ENCODE measurements at places on chromosomes 3 and 15.

DNA sequence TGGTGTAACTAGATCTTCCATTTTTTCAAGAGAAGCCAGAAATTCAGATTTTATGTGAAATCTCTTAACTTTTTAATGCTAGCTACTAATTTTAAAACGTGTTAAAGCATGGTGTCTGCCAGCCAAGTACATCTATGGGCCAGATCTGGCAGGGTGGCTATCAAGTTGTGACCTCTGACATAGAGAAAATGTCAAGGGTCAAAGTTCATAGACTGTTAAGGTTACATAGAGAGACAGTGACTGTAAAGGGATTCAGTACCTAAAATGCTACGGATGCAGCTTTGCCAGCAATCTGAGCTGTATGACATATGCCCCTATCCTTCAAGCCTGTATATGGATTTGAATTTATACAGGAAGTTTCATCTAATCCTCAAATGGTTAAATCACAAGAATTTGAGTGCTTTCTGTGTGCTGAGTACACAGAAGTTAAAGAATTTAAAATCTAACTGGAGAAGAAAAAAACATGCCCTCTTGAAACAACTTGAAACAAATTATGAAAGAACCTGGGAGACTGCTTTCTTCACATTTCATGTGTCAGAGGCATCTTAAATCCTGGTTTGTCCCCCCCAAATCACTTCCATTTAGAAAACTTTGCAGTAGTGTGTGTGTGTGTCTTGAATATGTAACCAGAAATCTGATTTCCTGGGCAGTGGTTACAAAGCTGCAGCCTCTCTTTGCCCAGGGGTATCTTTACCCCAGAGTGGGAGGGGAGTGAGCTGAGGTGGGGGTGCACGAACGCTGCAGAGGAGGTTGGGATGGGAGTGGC lies 895 bp upstream of the ARHGAP31 start:
- no peak for DNase-seq

DNA sequence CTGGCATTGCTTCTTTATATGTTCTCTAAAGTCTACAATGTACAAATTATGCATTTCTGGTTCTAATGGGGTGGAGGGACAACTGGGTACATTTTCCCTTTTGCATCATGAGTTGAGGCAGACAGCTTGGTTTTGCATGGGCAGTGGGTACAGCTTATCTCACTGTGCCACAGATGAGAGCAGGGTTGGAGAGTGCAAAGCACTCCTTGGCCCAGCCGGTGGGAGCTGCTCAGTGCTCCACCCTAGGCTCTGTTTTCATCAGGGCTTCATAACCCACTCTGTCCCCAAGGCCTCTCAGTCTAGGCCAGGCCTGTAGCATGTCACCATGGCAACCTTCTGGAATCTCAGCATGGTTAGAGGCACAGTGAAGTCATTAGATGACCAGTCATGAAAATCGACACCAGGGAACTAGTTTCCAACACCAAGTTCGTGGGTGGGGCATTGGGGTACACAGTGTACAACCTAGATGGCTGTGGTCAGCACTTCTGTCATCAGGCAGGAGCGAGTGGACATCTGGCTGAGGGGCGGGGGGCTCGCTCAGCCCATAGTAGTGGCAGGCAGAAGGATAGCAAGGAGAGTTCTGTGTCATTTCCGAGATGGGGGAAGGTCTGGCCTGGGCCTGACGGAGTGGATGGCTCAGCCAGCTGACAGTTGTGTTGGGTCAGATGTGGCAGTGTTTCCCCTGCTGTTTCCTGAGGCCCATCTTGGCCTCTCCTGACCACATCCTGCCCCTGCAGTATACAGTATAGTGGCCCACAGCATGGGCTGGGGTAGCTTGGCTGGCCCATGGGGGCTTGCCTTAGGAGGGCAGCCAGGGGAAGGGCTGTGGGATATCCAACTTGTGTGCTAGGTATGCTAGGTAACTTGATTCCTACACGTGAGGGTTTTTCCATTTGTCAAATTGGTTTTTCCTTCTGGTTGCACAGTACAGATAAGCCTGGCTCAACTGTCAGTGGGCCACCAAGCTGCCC lies 75.7 kb upstream of the PRR23C start:
- DNase-seq = peak; percentile 79

- DNase-seq = no peak
These were observed 3.2 kb upstream of the PPP4R2 start for GRCh38 chr3:72993391-72993790.

DNA sequence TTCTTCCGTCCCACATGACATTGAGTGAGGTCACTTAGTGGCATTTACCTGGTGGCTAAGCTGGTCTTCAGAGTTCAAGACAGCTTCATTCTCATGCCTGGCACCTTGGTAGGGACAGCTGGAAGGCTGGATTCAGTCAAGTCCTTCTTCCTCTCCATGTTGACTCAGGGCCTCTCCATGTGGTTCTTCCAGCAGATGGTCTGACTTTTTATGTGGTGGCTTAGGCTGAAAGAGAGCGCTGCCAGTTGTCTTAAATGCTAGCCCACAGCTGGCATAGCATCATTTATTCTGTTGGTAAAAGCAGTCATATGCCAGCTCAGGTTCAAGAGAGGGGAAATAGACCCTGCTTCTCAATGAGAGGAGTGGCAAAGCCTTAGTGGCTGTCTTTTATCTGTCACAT lies 53.0 kb upstream of the CTDSPL start:
- no peak for DNase-seq

DNA sequence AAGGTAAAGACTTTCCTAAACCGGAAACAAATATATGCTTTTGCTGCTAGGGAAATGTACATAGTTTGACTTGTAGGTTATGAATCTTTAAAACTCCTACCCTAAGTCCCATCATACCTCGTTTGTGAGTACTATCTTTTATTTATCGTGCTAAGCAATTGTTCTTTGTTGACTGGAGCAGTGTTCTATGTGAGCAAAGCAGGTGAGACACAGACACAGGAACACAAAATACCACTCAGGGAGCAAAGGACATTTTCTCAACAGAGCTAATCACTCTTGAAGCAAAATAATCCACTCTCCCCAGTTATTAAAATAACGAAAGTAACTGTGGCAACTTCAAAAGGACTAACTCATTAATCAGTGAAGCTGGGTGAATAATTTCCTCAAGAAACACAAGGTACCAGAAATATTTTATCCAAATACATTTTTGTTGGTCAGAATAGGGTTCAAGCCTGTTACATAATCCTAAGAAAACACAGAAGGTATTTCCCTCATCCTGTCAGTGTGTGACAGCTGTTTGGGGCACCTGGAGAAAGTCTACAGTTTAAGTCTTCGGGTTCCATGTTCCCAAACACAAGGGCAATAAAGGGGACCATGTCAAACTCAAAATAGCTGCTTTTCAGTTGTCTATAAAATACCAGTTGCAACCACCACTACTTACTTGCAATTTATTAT lies 407.7 kb downstream of the FOXP1 start:
- DNase-seq = no peak

DNA sequence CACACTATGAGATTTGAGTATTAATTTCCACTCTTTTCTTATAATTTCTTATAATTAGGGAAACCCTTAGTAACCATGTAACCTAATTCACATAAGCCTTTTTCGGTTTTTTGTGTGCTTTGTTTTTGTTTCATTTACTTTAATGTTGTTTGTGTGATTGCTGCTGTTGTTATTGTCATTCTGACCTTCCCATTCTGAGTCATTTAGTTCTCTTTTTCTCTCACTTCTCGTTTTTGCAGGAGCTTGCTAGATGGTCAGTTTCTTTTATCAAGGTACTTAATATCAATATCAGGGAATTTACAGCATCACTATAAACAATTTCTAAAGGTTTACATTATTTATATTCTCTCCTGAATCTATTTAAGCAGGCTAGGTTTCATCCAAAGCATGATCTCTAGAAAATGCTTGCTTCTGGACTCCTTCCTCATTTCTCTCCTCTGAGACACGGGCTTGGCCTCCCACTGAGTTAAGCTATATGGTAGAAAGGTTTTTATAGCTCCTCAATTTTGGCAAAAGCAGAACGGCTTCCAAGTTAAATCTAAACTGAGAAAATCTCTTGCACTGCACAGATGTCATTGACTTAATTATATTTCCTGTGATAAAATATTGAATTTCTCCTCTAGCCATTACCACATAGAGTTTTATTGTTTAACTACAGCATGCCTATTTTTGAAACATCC lies 534.2 kb downstream of the NSUN3 start:
- DNase-seq = no peak

- peak; percentile 42 for DNase-seq
These were observed 65.9 kb upstream of the ACTC1 start for GRCh38 chr15:34861214-34861613.

- DNase-seq = peak; percentile 87
These were observed 1.8 kb upstream of the ZBTB38 start for GRCh38 chr3:141366285-141367037.

DNA sequence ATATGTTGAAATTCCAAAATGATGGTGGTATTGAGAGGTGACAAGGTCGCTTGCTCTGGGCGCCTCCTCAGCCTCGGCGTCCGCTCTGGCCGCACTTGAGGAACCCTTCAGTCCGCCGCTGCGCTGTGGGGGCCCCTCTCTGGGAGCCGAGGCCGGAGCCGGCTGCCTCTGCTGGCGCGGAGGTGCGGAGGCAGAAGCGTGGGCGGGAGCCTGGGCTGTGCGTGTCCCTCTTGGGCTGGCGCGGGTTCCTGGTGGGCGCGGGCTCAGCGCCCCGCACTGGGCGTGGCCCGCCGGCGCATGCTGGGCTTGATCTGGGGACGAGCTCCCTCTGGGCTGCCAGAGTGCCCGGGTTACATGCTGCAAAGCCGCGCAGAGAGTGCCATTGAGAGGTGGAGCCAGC lies 39.8 kb upstream of the TMC3 start:
- DNase-seq = no peak

DNA sequence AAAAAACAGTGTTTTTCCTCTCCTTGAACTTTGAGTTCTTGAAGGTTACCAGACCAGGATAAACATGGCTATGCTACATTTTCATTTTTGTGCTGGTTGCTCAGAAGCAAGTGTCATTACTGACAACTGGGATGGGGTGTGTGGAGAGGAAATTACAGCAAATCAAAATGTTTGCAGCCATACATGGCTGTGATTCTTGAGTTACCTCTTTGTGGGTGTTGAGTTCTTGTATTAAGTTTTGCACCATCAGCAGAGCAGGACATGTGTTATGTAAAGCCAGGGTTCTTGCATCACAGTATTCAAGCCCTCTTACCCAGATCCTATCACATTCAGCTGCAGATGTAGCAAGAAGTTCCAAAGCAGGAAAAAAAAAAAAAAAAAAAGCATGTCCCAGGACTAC lies 53.9 kb upstream of the ATOSA start:
- peak; percentile 62 for DNase-seq

DNA sequence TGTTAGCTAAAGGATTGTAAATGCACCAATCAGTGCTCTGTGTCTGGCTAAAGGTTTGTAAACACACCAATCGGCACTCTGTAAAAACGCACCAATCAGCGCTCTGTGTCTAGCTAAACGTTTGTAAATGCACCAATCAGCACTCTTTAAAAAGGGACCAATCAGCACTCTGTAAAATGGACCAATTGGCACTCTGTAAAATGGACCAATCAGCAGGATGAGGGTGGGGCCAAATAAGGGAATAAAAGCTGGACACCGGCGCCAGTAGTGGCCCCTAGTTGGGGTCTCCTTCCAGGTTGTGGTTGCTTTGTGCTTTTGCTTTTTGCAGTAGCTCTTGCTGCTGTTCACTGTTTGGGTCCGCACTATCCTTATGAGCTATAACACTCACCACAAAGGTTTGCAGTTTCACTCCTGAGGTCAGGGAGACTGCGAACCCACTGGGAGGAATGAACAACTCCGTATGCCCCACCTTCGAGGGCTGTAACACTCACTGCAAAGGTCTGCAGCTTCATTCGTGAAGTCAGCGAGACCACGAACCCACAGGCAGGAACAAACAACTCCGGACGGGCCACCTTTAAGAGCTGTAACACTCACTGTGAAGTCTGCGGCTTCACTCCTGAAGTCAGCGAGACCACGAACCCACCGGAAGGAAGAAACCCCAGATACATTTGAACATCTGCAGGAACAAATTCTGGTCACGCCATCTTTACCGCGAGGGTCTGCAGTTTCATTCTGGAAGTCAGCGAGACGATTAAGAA lies 1.1 kb upstream of the SUCLG2 start:
- DNase-seq = peak; percentile 83

- no peak for DNase-seq
These were observed 48.4 kb upstream of the TUSC7 start for GRCh38 chr3:116661196-116661595.

DNA sequence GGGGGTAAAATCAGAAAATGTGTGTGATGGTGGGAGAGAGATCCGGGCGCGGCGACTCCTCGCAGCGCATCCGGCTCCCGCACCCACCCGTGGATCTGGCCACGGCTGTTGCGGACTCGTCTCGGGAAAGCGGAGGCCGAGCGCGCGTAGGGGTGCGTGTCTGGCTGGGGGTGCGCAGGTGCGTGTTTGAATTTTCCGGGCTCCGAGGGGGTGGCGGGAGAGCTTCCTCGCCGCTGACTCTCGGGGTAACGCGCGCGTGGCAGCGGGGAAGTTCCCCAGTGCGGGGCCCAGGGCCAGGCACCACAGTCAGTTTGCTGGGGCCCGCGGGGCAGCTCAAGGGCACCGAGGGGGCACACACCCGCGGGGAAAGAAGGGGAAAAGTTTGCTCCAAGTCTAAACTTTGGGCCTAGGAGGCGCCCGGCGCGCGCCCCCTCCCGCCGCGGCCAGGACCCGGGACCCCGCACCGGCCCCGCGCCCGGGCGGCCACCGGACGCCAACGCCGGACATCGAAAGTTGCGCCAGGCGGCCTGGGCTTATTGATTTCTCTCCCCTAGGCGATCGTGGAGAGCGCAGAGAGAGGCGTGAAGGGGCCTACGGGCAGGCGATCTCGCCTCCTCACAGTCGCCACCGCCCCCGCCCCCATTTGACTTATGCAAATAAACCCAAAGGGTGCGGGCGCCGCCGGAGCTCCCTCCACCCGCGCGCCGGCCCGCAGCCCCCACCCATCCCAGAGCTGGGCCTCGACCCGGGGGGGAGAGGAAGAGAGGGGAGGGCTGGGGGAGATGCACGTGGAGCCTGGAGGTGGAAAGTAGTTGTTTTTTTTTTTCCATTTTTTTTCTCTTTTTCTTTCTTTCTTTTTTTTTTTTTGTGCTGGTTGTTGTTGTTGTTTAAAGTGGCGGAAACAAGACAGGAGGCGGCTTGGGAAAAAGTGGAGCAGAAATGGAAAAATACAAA lies 639 bp downstream of the FOXP1 start:
- DNase-seq = peak; percentile 92

GRCh38 chr3:24299246-24299805 lies 195.3 kb downstream of the THRB start:
- DNase-seq = peak; percentile 91

GRCh38 chr3:12040902-12041301 lies 36.7 kb downstream of the SYN2 start:
- DNase-seq = no peak

- DNase-seq = no peak
These were observed 900 bp upstream of the EOMES start for GRCh38 chr3:27723001-27723445.
